Activated CD8-positive, alpha-beta memory T cell treated with anti-CD3 and anti-CD28 coated beads for 1 hour (primary cell): ENCODE measurements at places on chromosomes 5 and 9.

GRCh38 chr5:72956324-72957140 lies 691 bp downstream of the FCHO2 start:
- DNase-seq: no peak

DNA sequence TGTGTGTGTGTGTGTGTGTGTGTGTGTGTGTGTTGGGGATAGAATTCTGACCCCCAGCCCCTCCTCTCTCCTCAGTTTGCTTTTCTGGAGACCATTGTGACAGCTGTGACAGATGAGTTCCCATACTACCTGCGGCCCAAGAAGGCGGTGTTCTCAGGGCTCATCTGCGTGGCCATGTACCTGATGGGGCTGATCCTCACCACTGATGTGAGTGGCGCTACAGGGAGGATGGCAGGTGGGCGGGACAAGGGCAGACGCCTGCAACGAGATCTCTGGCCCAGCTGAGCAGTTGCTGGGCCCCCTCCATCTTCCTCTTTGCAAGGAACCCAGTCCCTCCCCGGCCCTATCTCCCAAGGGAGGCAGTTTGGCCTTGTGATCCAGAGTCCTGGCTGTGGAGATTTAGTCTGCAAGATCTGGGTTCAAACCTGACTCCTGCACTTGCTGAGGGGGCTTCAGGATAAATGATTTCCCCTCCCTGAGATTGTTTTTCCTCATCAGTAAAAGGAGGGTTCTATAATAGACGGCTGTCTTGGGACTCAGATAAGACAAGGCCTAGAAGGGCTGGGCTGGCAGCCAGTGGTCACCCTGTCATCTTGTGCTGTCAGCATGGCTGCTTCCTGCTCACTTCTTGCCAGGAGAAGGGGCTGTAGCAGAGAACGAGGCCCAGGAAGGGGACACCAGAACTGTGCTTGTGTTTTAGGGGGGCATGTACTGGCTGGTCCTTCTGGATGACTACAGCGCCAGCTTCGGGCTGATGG lies 14.1 kb downstream of the SLC6A7 start:
- no peak for DNase-seq

DNA sequence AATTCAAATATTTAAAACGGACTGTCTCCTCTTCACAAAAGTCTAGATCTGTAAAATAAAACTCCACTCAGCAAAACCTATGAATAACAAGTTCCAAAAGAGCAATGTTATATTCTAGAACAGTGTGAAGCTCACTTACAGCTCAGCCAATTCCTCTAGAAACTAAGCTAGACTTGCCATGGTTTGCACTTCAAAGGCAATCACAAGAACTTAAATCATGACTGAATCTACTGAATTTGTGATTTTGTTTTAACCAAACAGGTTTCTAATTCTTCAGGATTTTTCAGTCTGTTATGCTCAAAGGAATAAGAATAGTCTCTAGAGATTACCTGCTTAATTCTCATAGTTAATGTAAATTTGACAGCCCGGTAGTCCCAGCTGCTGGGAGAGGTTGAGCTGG lies 1.4 kb upstream of the PKD2L2 start:
- no peak for DNase-seq

- no peak for DNase-seq
Observed at GRCh38 chr9:106828965-106829364, 34.0 kb upstream of the ZNF462 start.

GRCh38 chr9:15116130-15116580 lies 190.9 kb downstream of the TTC39B start:
- DNase-seq: no peak

GRCh38 chr9:87713278-87713987 lies 12.5 kb upstream of the CTSL start:
- DNase-seq: no peak
